T follicular helper cell (primary cell): ENCODE measurements at places on chromosomes 13 and 19.
A peak's percentile ranks its signal among the peaks of the same experiment; 100 is the strongest.

GRCh38 chr13:94345374-94346195 is 133.9 kb downstream of the DCT start:
- DNase-seq = no peak

GRCh38 chr13:88281841-88282240 is 610.7 kb downstream of the SLITRK5 start:
- DNase-seq = no peak

DNA sequence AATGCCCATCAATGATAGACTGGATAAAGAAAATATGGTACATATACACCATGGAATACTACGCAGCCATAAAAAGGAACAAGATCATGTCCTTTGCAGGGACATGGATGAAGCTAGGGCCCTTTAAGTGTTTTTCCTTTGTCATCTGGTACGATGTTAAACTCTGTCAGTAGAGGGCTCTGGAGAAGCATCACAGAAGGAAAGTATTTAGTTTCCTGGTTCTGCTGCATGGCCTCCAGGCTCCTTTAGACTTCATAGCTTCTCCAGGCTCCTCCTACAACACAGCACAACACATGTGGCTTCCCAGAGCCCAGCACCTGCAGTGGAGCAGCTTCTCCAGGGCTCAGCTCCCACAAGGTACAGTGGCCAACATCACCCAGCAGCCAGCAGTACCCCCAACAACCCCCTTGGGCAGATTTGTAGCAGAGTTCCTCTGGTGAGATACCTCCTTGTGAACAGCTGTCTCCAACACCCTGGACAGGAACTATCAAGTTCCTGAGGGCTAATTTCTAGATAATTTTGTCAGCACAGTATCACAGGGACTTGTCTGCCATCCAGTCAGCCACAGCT is 63.4 kb downstream of the KCTD12 start:
- DNase-seq = no peak

DNA sequence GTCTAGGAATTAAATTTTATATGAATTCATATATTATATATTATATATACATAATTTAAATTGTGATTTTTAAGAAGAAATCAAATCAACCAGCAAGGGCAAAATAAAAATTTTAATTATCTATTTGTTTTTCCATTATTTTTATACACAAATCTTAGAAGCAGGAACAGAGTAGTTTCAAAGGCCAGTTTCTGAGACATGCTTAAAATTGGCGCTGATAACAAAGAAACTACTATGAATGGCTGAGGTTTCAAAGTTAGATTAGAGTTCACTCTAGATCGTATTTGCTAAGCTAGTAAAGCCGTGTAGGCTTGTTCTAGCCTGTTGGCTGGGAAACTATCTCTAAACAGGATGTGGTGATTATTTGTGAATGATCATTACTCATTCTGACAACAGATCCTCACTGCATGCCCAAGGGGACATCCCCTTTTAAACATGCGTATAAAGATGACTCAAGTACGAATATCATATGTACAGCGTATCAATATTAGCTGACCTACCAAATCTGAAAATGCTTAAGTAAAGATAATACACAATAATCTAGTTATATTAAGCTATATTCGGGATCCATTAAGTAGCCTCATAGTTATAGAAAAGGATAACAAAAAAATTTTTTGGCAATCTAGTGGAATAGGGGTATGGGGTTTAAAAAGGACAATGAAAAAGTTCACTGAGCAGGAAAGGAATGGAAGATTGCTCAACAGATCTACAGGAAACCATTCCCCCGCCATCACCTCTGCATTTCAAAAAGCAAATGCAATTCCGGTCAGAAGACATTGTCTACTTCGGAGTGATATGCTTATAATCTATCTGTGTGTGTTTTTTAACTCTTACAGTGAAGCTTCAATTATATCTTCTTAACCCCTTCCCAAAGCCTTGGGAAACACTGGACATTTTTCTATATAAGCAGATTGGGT is 150.1 kb downstream of the SHISA2 start:
- DNase-seq = peak; percentile 34

DNA sequence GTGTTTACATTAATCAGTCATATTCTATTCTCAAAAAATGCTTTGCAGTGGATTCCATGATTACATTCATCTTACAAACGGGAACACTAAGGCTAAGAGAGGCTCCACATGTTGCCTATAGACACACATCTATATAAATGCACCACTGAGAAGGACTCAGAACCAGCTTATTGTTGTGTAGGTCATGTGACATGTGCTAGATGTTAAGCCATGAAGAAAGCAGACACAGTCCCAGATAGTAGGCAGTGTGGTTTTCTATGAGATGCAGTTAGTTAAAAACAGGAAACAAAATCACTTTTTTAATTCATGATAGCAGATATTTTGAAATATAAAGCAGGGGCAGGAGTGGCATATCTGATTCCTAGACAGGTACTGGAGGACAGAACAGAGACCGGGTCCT is 10.7 kb downstream of the SIGLEC6 start:
- DNase-seq = no peak
